ENCODE measurements at places on chromosomes 5 and 9. TPM values are rescaled to one million over a fixed set of nuclear protein-coding genes. Genes with fewer than 3 reads are reported as not detected.

The CEL gene
- 0.95 TPM for polyA plus RNA-seq

The ZNF658 gene
- 4.9 TPM for polyA plus RNA-seq

The NIPAL4 gene
- polyA plus RNA-seq: not detected

The PRUNE2 gene
- 9.7 TPM for polyA plus RNA-seq

The TEK gene
- polyA plus RNA-seq: not detected

The SNCB gene
- 12.5 TPM for polyA plus RNA-seq

The LSM11 gene
- polyA plus RNA-seq: 26.4 TPM

The SREK1 gene
- polyA plus RNA-seq: 63.0 TPM

The IRX2 gene
- polyA plus RNA-seq: 0.95 TPM

The PCDHB6 gene
- polyA plus RNA-seq: 1.6 TPM

The CCL19 gene
- polyA plus RNA-seq: not detected

The CTXN3 gene
- polyA plus RNA-seq: 1.0 TPM

The NTRK2 gene
- polyA plus RNA-seq: 14.2 TPM

The LHX3 gene
- not detected for polyA plus RNA-seq

The TMC1 gene
- not detected for polyA plus RNA-seq

The DMRT3 gene
- polyA plus RNA-seq: not detected

The ANKRD31 gene
- 0.62 TPM for polyA plus RNA-seq

The SOHLH1 gene
- polyA plus RNA-seq: not detected

The EXOSC3 gene
- polyA plus RNA-seq: 40.7 TPM

The TPPP gene
- polyA plus RNA-seq: 9.9 TPM

The PCDH12 gene
- polyA plus RNA-seq: not detected

The ANKRD34B gene
- 0.08 TPM for polyA plus RNA-seq

The SNX30 gene
- 31.5 TPM for polyA plus RNA-seq

The ADRB2 gene
- not detected for polyA plus RNA-seq

The PTPRD gene
- 153 TPM for polyA plus RNA-seq

The CNOT8 gene
- polyA plus RNA-seq: 146 TPM

The TAF11L12 gene
- not detected for polyA plus RNA-seq

The ADAMTSL1 gene
- 1.1 TPM for polyA plus RNA-seq

The SLC34A1 gene
- not detected for polyA plus RNA-seq

The STC2 gene
- 0.26 TPM for polyA plus RNA-seq

The BTNL9 gene
- 18.7 TPM for polyA plus RNA-seq

The FCN2 gene
- not detected for polyA plus RNA-seq

The NCS1 gene
- 73.3 TPM for polyA plus RNA-seq

The SCGB3A2 gene
- not detected for polyA plus RNA-seq

The HDHD3 gene
- 31.2 TPM for polyA plus RNA-seq
